ENCODE measurements at places on chromosomes 5 and 9.

- DNase-seq, result peak; percentile 28
These were observed 1.0 kb downstream of the AQP3 start for GRCh38 chr9:33446240-33446945.

GRCh38 chr5:111929261-111929660 is 172.3 kb upstream of the NREP start:
- no peak for DNase-seq

DNA sequence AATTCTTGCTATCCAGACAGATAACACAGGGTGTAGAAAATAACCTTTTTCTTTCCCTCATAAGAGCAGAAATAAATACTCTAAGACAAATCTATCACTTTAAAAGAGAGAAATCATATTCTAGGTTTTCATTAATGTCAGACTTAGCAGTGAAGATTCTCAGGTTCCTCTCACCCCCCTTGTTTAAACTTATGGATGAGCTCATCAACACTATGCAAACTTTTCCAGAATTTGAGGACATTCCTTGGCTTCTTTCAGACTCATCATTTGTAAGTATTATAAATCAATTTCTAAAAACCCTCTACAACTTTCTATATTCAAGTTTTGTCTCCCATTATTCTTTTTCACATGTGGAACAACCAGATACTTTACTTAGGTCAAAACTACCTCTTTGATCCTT is 374.9 kb upstream of the TRPC7 start:
- no peak for DNase-seq

- no peak for DNase-seq
These were observed 4.4 kb upstream of the FGD3 start for GRCh38 chr9:92942688-92943616.

DNA sequence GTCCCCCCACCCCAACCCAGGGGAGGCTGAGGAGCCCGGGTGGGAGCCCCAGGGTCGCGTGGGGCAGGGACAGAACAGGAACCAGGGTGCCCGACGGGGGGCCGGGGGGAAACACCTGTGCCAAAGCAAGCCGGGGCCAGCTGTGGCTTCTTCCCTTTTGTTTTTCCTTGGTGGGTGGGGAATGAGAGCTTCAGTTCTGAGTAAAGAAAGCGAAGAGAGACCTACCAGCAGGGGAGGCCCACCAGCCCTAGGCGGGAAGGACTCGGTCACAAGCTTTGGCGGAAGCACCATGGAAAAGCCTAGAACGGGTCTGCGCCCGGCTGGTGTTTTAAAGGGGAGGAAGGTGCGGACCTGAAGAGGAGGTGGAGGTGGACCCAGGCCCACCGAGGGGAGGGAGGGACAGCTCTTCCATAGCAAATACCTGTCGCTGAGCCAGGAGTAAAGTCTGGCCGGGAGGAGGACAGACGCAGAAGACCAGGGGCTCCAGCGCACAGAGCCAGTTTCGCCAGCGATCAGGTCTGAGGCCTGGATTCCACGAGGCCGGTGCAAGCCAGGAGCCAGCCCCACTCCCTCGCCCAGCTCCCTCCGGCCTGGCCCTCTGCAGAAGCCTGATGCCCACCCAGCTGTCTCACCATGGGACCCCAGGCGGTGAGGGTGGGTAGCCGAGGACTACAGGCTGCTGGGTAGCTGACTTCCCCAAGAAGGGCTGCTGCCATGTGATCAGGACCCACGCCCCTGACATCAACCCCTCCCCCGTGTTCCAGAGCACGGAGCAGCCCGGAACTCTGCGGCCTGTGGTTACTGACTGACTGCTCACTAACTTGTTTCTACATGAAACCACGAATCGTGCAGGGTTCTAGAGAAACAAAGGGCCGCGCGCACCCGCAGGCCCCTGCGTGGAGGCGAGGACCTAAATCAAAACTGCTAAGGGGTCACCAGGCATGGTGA is 849 bp upstream of the MGAT1 start:
- DNase-seq, result peak; percentile 73

GRCh38 chr9:76926324-76926741 is 20.4 kb upstream of the PRUNE2 start:
- DNase-seq, result no peak

DNA sequence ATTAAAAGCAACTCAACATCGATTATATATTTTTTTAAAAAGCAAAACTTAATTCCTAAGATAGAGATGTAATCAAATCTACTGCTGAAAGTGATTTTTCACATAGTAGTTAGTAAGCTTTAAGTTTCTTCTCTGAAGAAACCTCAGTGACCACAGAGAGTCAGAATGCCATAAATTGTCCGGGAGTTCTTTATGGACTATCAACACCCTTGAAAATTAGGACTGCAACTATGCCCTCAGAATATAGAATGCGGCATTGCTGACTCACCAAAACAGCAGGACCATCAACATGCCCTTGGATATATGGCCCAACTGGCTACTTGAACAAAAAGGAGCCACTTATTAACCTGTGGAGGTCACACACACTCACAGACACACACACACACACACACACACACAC is 228.9 kb upstream of the SNX2 start:
- no peak for DNase-seq

- DNase-seq, result no peak
These were observed 31.5 kb upstream of the NKD2 start for GRCh38 chr5:976849-977751.

DNA sequence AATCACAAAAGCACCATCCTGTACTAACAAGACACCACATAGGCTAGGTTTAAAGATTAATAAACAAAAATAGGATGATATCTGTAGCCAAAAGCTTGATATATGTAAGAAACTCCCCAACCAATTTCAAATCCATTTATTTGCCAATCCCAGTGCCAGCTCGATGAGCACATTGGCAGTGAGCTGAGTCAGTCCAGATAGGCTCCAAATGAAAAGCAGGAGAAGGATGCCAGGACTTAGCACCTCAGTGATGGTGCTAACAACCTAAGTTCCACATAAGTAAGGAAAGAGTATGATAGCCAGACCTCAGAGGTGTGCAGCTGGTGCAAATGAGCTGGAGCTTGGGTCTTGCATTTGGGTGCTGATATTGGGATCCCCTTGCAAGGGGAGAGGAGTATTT is 158.1 kb downstream of the SIL1 start:
- no peak for DNase-seq

DNA sequence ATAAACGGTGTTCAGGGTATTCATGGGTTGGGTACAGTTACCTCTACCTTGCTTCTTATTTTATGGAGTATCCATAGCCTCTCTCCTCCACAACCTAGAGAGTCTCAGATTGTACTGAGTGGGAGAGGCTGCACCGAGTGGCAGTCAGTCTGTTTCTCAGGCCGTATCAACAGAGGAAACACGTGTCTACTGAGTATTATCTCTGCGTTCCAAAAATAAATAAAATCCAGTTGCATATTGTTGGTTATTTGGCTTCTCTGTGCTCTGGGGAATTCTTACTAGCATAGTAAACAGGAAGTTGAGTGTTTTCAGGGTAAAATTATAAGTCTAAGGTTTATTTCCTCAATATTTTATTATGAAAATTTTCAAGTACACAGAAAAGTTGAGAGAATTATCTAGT is 231.0 kb downstream of the ARHGEF28 start:
- DNase-seq, result no peak

- no peak for DNase-seq
These were observed 75.9 kb downstream of the LMNB1 start for GRCh38 chr5:126852841-126853271.

DNA sequence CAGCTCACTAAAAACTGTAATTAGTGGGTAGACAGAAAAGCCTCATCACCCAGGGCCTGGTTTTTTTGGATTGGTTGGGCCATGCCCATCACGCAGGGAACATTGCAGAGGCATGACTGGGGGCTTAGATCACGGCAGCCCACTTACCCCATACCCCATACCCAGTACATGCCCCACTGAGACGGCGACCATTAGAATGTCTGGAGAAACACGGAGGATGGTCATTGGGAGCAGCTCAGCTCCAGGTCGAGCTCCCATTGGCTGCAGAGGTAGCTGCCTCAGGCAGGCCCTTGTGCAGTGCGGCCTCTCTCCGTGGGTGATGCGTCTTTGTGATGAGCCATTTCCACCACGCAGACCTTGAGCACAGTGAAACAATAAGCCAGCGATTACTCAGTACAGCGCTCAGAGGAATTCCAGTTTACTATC is 204.0 kb downstream of the GADD45G start:
- no peak for DNase-seq

DNA sequence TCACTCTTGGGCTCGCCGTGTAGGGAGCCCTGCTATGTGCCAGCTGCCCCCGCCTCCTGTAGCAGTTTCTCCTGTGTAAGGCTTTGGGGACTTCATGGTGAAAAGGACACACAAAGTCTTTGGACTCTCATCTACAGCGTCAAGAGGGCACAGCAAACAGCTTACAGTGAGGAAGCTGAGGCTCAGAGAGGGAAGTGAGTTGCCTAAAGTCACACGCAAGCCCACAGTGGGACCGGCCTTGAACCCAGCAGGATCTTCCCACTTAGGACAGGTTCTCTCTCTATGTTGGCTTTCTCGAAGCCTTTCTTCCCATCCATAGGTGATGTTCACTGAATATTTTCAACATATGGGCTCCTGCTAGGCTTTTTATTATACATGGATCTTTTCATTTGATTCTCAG is 9.8 kb upstream of the PRRX2 start:
- no peak for DNase-seq

- DNase-seq, result no peak
These were observed 41.4 kb upstream of the IL7R start for GRCh38 chr5:35815089-35815936.

- DNase-seq, result no peak
These were observed 43.9 kb downstream of the CYFIP2 start for GRCh38 chr5:157309796-157310195.

GRCh38 chr9:35695943-35696401 is 6.2 kb upstream of the TPM2 start:
- DNase-seq, result no peak

- no peak for DNase-seq
These were observed 1429.8 kb upstream of the CDH9 start for GRCh38 chr5:28468166-28468565.

DNA sequence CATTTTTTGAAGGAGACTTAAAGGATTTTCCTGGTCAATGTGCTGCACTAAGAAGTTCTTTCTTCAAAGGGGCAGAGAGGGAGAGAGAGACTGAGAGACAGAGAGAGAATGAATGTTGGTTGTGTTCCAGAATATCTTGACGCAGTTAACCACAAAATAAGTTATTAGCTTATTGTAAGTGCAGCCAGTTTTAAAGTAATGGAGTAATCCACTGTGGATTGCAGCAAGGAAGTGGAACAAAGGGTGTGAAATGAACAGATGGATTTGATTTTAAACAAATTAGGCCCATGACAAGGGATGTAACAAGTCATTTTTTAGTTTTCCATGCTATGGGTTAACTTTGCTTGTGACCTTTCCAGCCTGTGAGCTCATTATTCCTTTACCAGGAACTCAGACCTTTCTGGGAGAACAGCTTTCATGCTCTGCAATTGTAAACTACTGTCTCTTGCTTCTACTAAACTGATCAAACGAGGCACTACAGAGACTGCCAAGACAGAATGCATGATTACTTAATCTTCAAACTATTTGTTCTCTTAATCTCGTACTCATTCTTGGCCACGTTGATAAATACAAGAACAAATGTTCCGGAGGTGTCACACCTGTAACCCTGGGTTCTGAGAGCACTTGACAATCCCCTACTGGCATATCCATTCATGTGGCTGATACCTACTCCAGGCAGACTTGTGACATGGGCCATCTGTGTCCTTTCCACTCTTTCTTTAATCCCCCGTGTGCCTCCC is 131.1 kb downstream of the TLE1 start:
- no peak for DNase-seq
